ENCODE measurements at places on chromosomes 6 and 20.

DNA sequence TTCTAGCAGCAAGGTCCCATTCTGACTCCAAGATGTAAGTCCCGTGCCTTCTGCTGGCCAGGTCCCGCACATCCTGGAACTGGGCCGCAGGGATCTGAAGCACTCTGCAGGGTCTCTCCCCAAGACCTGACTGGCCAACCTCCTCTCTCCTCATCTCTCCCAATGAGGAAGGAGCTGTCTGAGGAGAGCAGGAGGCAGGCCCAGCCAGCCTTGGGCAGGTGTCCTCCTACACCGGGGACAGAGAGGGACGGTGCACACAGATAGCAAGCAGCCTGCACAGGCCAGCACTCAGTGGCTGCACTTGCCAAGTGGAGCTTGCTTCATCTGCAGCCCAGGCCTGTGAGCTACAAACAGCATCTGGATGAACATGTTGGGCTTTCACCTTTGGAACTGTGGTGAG lies 76.8 kb upstream of the CD93 start:
- DNase-seq, result no peak

GRCh38 chr6:119148098-119148824 lies 69.8 kb upstream of the FAM184A start:
- no peak for DNase-seq

DNA sequence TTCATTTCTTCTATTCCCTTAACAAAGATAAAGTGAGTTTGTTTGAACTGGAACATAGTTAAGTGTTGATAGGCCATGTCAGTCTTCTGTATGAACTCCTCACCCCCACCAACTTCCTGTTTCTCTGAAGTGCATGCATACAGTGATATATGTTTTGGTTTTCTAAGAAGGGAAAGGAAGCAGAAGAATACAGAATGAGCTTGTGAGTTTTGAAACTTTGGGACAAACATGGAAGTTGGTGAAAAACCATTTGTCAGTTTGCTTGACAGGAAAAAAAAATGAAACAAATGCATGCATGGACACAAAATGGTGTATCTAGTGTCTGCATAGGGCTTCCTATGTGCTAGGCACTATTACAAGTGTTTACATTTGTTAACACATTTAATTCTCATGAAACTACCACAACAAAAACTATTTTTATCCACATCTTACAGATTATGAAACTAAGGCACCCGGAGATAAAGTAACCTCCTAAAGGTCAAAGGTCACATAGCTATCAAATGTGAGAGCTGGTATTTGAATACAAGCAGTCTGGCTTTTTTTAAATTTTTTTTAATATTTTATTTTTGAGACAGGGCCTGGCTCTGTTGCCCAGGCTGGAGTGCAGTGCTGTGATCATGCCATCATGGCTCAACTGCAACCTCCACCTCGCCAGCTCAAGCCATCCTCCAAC lies 105.9 kb downstream of the ADGRB3 start:
- no peak for DNase-seq

GRCh38 chr6:53984581-53984980 lies 126.7 kb upstream of the MLIP start:
- DNase-seq, result no peak

- no peak for DNase-seq
Observed at GRCh38 chr6:108031968-108032367, 42.6 kb downstream of the OSTM1 start.

DNA sequence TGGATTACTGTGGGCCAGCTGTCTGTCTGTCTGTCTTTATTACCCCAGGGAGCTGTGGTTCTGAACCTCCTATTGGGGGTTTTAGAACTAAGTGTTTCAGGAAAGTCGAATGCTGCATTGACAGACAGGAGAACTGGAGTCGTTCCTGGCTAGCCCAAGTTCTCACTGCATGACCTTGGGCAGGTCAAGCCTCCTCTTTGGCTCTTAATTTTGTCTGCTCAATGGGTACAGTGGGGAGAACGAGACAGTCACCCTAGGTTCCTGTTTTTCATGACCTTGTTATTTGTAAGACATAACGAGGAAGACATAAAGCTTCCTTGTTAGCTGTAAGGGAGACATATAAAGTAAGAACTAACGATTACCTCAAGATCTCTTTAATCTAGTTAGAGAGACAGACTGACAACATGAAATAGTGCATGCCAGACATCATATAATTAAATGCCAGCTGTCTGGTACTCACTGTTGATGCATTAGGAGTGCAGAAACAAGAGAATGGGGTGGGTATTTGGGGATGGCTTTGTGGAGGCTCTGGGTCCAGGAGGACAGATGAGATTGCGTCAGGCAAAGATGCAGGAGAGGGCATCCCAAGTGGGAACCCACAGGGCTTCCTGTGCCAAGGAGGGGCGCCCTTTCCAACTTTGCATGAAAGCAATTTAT lies 3.7 kb upstream of the CCDC167 start:
- DNase-seq, result no peak

DNA sequence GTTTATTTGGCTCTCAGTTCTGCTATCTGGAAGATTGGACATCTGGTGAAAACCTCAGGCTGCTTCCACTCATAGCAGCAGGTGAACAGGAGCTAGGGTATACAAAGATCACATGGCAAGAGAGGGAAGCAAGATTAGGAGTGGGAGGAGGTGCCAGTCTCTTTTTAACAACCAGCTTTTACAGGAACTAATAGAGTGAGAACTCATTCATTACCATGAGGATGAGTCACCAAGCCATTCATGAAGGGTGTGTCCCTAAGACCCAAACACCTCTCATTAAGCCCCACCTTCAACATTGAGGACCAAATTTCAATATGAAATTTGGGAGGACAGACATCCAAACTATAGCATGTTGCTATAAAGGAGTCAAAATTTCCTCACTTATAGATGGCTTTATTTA lies 85.4 kb upstream of the HCRTR2 start:
- DNase-seq, result no peak

- DNase-seq, result no peak
Observed at GRCh38 chr6:166236596-166236995, 68.9 kb upstream of the TBXT start.

DNA sequence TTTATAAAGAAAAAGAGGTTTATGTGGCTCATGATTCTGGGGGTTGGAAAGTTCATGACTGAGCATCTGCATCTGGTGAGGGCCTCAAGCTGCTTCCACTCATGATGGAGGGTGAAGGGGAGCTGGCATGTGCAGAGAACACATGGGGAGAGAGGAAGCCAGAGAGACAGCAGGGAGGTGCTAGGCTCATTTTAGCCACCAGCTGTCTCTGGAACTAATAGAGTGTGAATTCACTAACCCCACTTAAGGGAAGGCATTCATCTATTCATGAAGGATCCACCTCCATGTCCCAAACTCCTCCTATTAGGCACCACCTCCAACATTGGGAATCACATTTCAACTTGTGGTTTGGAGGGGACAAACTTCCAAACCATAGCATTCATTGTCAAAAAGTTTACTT lies 137.3 kb upstream of the PMEPA1 start:
- DNase-seq, result no peak

GRCh38 chr6:118535176-118535844 lies 12.8 kb upstream of the PLN start:
- no peak for DNase-seq

DNA sequence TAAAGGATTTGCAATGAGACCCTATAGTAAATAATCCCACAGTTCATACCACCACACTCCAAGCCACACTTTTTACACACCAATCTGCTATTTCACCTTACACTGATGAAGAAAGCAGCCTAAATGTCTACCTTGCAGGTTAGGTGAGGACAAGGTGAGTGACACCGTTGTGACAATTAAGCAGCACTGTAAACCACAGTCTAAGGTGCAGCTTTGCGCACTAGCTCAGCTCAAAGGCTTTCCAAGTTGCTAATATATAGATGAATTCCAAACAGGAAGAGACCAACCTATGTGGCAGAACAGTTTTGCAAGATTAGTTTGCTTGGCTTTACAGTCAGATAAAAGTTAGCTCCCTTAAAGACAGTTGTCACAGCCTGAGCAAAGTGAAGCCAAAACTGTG lies 429.5 kb upstream of the MARCKS start:
- no peak for DNase-seq

DNA sequence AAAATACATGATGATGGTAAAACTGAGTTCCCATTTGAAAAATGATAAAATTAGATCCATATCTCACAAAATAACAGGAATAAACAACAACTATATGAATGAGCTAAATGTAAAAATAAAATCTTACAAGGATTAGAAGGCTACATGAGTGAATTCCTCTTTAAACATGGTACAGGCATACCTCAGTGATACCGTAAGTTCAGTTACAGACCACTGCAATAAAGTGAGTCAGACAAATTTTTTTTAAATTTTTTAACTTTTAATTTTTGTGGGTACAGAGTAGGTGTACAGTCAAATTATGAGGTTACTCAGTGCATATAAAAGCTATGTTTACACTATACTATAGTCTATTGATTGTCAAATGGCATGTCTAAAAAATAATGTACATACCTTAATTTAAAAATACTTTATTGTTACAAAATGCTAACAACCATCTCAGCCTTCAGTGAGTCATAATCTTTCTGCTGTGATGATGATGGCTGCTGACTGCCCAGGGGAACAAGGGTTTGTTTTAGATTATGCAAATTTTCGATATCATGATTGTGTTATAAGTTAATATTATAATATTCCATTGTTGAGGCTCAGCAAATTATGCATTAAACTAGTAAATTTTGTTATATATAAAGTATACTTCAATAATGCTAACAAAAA lies 222.8 kb upstream of the RUNX2 start:
- DNase-seq, result no peak
